ENCODE measurements at places on chromosomes 1 and 21.

DNA sequence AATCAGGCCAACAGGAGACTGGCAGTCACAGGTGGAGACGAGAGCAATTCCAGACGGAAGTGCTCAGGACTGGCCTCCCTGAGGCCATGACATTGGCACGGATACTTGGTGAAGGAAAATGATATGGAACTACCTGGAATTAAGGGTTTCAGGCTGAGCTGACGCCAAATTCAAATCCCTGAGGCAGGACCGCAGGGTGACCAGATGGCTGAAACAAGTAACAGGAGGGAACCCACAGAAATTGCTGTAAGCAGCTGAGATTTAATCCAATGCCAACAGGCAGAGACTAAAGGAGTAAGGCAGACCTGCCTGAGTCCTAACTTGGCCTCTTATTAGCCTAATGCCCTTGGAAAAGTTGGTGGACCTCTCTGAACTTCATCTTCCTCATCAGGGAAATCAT lies 76.2 kb downstream of the ERG start:
- no peak for ATAC-seq

DNA sequence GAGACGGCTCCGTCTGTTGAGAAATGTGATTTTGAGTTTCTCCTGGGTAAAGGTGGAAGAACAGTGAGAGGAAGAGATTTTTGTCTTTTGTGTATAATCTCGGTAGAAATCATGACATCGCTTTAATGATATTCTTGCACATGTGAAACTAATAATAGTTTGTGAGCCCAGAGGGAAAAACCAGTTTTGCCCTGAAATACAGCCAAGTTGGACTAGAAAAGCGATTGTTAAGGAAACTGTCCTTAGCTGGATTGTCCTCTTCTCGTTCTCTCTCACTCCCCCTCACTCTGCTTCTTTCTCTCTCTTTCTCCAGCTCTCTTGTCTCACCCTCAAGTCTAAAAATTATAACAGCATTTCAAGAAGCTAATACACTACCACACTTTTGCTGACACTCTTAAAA lies 17.1 kb downstream of the KCNJ6 start:
- no peak for ATAC-seq

DNA sequence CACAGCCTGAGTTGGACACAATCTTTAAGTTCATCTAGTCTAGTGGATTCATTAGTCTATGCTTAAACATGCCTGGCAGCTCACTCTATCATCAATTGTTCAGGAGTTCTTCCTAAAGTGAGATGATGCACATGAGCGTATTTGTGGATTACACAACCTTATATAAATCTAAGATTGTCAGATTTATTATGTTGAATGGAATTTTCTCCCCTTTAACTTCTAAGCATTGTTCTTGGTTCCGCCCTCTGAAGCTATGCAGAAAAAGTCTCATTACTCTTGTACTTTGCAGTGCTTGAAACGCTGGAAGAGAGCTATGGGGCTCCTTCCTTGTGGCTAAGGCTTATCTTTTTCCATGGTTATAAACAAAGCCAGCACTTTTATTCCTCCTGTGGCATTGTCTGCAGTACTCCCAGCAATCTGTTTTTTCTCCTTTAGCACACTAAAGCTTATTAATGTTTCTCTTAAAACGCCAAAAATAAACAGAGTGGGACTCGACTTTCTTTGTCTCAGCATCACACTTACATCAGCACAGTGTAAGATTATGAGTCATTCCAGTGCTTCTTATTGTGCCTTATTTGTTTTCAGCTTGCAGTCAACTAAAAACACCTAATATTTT lies 316.8 kb upstream of the CAMK1G start:
- no peak for ATAC-seq

DNA sequence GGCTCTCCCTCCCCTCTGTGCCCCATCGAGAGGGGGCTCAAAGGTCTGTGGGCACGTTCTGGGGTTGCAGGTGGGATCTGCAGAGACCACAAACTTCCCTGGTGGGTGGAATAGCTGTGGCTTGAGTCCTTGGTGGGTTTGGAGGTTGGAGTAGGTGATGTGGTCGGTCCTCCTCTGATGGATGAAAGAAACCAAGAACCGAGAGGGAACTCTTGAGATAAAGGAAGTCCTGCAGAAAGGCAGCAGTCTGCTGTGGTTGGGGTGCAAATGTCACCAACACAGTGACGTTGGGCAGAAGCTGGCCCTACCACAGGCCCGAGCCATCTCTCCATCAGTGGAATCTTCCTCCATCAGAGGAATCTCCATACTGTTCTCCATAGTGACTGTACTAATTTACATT lies 171.8 kb downstream of the FCRL5 start:
- ATAC-seq, result no peak

GRCh38 chr1:33502726-33503125 lies 30.3 kb downstream of the ZSCAN20 start:
- ATAC-seq, result no peak

GRCh38 chr21:33238565-33239255 lies 9.0 kb downstream of the IFNAR2 start:
- peak; percentile 55 for ATAC-seq

- no peak for ATAC-seq
These were observed 48.4 kb upstream of the CD34 start for GRCh38 chr1:207959141-207959825.

DNA sequence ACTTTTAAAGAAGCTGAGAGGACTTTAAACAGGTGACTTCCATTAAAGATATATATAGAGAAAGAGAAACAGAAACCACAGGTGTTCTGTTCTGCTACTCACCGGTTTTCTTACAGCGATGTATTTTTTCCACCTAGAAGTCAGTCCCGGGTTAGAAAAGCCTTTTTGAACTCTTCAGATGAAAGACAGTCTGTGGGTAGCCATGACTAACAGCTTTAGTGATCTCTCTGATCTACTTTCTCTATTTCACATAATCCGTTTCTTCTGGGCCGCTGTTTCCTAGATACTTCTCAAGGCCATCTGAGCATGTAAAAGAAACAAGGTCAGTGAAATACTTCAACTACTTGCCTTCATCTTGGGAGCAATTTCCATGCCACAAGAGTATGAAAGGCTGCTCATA lies 25.1 kb downstream of the WDR64 start:
- ATAC-seq, result peak; percentile 97

DNA sequence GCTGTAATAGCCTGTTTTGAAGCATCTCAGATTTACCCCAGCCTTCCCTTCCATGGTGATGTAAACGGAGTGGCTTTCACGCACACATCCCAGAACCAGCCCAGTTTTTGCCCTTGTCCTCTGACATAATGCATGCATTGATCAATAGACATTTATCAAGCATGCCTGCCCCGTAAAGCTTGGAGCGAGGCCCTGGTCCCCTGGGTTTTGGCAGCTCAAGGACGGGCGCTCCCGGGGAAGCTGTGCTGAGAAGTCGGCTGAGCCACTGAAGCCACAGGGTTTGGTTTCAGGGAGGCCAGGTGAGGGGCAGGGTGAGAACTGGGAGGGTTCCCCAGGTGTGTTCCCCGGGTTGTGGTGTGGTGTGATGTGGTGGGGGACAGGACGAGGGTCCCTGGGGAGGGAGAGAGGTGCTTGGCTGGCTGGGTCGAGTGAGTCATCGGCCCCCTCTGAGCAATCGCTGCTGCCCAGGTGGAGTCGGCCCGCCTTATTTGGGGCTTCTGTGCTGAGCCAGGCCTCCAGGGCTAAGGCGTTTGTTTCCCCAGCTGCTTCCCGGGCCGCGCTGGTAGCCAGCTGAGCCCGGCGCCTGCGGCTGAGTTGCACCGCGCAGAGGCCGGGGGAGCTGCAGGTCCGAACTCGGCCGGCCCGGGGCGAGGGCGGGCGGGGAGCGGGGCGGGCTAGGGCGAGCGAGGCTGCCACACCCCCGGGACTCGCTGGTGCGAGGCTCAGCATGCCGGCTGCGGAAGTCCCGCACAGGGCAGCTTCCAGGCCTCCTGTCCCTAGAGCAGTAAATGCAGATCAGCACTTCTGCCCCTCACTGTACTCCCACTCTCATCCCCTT lies 23.6 kb downstream of the ATP2B4 start:
- ATAC-seq, result peak; percentile 53

DNA sequence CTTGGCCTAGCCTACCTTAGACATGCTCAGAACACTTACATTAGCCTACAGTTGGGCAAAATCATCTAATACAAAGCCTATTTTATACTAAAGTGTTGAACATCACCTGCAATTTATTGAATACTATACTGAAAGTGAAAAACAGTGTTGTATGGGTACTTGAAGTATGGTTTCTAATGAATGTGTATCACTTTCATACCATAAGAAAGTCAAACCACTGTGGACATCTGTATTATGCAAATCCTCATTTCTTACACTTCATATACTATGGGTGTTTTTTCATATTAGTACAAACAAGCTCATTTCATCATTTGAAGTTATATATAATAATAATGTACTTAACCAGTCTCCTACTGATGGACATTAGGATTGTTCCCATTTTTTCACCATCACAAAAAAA lies 41.2 kb downstream of the TDRD5 start:
- no peak for ATAC-seq

DNA sequence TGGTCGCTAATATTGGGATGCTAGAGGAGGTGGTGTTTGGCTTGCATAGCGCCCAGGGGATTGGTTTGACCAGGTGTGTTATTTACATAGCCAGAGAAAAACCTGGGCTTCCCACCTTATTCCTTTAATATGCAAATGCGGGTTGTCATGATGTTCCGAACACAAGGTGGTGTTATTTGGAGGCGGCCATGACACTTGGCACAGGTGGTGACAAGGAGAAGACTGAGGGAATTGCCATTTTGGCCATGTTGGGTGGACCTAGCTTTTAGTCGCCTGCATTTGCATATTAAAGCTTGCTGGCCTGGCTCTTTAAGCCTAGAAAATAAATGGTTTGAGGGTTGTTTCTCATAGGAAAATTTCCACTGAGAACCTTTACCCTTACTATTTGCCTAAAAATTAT lies 490.5 kb downstream of the SIPA1L2 start:
- ATAC-seq, result no peak

- no peak for ATAC-seq
These were observed 36.0 kb downstream of the ZNF281 start for GRCh38 chr1:200373811-200374231.

DNA sequence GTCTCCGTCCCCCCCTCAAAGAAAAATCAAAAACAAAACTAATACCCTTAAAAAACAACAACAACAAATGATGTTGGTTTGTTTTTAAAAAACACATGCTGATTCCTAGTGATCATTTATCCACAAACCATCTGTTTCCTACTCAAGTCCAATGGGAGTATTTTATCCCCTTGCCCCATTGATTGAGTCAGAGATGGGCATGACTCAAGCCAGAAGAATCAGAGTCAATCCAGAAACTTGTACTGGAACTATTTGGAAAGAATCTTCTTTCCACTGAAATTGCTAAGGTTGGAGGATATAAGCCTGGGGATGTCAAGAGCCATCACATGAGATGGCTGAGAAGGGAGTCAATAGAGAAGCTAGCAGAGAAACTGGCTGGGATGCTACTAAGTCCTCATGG lies 176.4 kb downstream of the MIS18A start:
- no peak for ATAC-seq

- no peak for ATAC-seq
These were observed 403.3 kb downstream of the KCTD3 start for GRCh38 chr1:215970406-215970805.

DNA sequence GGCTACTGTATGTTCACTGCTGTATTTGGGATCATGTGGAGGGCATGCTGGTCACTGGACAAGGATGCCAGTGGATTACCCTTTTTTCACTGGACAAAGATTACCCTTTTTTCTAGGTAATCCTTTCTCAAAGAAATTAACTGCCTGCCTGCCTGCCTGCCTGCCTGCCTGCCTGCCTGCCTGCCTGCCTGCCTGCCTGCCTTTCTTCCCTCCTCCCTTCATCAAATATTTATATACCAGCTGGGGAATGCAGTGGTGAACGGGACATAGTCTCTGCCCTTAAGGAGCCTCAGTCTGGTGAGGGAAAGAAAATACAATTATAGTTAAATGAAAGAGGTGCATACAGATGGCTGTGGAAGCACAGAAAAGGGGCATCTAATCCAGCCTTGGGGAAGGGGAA lies 85.0 kb downstream of the PGM1 start:
- ATAC-seq, result no peak

DNA sequence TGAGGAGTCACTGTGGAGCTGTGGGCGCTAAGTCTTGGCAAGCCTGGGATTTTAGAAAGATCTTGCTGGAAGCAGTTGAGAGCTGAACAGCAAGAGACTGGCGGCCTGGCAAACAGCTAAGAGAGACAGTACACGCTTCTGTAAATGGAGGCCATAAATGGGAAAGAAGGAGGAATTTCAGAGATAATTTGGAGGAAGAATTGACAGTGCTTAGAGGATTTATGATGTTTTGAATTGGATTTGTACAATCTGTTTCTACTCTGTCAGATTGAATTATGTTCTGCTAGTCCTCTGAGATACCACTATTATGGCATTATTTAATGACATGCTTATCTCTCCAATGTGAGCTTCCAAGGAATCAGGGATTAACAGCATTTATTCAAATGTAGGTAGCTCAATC lies 50.1 kb downstream of the ABCA4 start:
- ATAC-seq, result no peak

DNA sequence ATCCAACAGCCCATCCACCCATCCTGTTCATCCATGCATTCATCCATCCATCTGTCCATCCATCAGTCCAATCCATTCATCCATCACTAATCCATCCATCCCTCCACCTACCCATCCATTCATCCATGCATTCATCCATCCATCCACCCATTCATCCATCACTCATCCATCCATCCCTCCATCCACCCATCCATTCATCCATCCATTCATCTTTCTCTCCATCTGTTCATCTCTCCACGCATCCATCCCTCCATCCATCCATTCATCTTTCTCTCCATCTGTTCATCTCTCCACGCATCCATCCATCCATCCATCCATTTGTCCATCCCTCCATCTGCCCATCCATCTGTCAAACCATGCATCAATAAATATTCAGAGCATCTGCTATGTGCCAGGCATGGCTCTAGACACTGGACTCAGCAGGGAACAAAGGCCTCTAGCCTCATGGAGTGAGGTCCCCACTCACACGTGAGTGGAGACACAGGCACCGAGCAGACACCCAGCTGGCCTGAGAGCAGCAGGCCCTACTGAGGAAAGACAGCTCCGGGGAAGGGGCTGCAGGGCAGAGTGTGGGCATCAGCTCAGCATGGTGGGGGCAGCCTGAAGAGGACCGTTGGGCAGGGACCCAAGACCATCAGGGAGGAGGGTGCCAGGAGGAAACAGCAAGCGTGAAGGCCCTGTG lies 9.6 kb downstream of the KRTAP10-1 start:
- no peak for ATAC-seq

DNA sequence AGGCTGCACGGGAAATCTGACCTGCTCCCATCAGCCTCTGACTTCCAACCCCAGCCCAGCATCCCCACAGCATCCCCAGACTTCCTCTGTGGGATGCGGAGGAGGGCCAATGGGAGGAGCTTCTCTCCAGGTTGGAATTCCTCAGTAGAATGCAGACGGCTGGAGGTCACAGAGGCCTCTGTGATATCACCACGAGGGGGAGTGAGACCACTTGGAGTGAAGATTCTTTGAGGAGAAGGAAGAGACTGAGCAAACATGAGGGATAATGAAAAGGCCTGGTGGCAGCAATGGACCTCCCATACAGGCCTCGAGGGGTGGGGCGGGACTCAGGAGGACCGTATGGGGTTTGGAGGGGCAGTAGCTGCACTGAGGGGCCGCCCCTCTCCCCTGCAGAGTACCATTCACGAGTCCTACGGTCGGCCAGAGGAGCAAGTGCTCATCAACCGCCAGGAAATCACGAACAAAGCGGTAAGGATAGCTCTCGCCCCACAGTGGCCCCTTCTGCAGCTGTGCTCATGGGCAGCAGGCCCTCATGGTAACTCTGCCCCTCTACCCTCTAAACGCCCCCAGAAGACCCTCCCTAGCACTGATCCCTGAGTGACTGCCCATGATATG lies at the start of gene CATSPER4:
CATSPER4 (plus strand) TSS at position 230 of the 615 bp plus-strand sequence; CDS start at position 256, 26 bp downstream.
- no peak for ATAC-seq

- ATAC-seq, result no peak
These were observed 36.1 kb downstream of the DPH5 start for GRCh38 chr1:100989306-100990077.
